ENCODE measurements at places on chromosomes 3 and 15. TPM values are rescaled to one million over a fixed set of nuclear protein-coding genes. Genes with fewer than 3 reads are reported as not detected.

RHOV gene
- 0.61 TPM for total RNA-seq

SCAMP5 gene
- 14.4 TPM for total RNA-seq

CRYBG3 gene
- total RNA-seq, result 19.3 TPM

TPRG1 gene
- 0.04 TPM for total RNA-seq

IL16 gene
- total RNA-seq, result 0.18 TPM
